NCI-H2171 treated with DMSO at 0.1 percent for 48 hours (cell line): ENCODE measurements at places on chromosomes 1 and 21.
A peak's percentile ranks its signal among the peaks of the same experiment; 100 is the strongest.

DNA sequence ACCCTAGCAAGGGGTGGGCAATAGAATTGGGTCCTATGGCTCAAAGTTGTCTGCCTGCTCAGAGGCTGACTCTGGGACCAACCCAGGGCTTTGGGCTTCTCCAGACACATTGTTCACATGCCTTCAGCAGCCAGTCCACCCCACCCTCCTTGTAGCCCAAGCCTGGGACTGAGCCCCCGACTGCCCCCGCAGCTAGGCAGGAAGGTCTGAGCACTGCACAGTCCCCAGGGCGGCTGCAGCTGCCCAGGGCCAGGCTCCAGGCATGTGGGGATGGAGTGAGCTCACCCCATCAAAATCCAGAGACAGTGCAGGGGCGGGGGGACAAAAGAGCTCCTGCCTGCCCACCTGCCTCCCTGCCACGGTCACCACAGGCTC, 35.6 kb downstream of the HSPG2 start:
- no peak for DNase-seq

DNA sequence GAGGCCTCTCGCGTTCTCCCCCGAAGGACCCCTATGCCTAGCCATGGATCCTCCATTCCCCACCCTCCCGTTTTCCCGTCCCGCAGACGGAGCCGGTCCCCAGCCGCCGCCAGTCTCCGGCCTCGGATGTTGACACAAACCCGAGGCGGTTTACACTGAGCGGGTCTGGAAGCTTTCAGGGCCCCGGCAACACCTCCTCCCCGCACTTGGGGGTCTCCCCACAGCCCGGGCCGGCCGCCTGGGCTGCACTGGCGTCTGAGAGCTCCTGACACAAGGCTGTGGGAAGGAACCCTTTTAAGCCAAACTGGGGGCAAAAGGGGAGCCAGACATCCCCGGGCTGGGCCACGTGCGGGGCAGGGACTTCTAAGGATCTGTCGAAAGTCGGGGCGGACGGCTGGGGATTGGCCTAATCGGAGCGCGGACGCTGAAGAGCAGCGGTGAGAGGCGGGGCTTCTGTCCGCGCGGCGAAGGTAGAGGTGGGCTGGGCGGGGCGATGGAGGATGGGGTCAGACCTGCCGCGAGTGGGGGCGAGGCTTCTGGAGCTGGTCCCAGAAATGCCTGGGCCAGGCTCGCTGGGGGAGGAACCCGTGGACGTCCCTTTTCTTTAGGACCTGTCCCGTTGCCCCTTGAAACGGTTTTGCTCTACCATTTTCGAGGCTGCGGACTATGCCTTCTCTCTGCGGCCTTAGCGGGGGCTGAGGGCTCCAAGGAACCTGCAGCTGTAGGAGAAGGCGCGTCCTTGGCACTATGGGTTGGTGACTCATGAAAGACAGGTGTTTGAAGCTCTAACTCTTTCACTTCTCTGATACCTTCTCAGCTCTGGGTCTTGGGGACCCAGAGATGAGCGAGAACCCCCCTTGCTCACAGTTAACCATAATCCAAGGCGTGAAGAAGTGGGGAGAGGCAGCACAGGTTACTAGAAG, 1.2 kb upstream of the HPCAL4 start:
- peak; percentile 36 for DNase-seq

DNA sequence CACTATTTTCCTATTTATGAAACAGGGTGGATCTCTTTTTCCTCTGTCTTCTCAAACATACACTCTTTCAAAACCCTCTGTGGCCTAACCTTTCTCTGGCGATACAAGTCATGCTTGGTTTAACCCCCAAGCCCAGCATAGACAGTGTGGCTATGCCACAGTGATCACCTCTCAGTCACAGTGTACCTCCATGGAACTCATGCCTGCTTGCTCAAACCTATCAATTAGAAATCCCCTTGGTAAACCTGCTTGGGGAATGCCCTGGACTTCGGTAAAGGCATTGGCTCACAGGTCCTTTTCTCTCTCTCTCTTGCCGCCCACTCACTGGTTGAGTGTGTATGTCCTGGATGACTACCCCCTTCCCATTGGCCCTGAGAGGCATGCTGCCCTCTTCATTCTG, 147.5 kb downstream of the CYYR1 start:
- no peak for DNase-seq

- DNase-seq: peak; percentile 21
These were observed 816 bp downstream of the HYI start for GRCh38 chr1:43452789-43453441.
